Activated naive CD8-positive, alpha-beta T cell treated with anti-CD3 and anti-CD28 coated beads, Interleukin-2, amount 50 U/mL, for 16 hours (primary cell): ENCODE measurements at places on chromosomes 4 and X.

DNA sequence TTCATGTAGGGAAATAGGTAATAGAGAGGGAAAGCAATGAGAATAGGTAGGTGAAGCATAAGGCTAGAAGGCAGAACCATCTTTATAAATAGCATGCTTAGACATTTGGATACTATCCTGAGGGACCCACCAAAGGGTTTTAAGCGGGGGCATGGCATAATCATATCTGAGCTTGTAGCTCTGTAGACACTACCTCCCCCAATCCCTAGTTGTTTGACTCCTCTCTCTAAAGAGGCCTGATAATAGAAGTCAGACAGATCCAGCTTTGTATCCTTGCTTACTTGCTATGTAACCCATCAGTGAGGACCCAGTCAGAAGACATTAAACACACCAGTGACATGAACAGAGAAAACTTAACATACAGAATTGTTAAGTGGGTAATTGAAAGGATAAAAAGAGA, 58.7 kb downstream of the SCFD2 start:
- no peak for DNase-seq

GRCh38 chr4:8332891-8333331, 63.4 kb downstream of the HTRA3 start:
- DNase-seq = no peak

- DNase-seq = no peak
Measured at GRCh38 chrX:102637561-102637960, 13.7 kb upstream of the GPRASP1 start.

DNA sequence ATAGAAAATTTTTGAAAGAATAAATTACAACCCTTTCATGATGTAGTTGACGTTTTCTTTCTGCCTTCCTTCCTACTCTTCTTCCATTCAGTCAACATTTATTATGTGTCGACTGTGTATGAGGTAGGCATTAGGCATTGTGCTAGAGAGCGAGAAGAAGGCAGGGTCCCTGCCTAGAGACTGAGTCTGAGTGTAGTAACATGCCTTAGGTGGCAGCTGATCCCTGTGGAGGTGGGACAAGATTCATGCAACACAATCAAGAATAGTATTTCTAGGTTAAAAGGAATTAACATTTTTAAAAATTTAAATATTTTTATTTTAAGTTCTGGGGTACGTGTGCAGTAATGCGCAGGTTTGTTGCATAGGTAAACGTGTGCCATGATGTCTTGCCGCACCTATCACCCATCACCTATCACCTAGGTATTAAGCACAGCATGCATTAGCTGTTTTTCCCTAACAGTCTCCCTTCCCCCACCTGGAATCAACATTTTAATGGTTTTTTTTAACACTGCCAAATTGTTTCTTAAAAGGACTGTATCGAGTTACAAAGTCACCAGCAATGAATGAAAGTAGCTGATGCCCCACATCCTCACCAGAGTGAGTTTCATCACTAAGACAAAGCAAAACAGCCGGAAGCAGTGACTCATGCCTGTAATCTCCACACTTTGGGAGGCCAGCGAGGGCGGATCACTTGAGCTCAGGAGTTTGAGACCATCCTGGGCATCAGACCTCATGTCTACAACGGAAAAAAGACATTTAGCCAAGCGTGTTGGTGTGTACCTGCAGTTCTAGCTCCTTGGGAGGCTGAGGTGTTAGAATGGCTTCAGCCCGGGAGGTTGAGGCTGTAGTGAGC, 84.0 kb downstream of the WWC2 start:
- no peak for DNase-seq

GRCh38 chr4:76301775-76302162, 4.8 kb upstream of the STBD1 start:
- DNase-seq = no peak

DNA sequence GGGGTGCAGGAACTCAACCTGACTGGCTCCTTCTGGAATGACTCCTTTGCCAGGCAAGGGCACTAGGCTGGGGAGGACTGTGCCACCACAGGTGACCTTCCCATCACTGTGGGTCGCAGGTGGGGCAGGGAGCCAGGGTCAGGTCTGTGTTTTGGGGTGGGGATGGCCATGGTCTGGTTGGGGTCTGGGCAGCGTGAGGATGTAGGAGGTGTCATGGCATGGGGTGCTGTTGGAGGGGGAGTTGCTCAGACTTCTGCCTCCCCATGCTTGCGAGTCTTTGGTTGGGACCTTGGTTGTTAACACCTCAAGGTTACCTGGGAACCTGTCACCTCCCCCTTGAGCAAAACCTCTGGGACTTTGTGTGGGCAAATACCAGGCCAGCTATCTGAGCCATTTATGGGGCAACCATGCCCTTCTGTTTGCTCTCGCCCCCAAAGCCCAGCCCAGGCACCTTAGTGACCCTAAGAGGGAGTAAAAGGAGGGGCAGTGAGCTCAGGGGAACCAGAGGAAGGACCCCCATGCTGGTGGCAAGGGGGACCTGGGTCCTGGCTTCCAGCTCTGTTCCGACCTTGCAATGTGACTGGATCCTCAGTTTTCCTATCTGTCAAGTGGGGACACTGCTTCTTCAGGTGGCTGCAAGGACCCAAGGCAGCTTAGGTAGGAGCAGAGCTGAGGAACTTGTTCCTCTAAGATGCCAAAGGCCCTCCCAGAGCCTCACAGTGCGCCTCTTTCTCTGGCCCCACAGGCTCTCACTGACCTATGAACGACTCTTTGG, 2.4 kb upstream of the GDI1 start:
- no peak for DNase-seq

DNA sequence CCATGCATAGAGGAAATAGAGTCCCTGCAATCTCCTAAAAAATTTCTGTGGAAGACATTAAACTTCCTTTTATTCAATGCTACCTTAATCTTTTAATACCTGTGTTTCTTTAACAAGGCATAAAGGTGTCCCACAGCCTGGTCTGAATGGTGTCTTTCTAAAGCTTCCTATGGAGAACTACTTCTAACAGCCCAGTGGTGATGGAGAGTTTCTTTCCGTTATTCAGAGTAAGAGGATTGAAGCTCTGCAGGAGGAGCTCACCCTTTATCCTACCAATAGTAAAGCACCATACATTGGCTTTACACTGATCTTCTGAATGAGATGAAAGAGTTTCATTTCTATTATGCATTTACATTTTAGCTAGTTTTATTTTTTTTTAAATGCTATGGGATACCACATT, 1362.4 kb upstream of the ADGRL3 start:
- DNase-seq = no peak

DNA sequence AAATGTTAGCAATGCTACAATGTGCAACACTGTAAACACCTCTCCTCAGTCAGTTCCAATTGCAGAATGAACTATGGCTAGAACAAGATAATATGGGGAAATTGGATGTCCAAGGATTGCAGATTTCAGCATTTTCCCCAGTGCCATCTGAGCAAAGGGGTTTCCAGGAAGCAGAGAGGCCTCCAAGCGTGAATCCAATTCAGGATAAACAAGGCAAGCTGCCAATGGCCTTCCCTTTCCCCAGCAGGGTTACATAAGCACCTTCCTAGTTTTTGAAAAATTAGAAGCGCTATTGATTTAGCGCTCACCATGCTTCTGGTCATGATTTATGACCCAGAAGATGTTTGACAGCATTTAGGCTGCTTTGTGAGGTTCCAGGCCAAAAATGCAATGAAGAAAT, 223.0 kb upstream of the GATB start:
- no peak for DNase-seq

DNA sequence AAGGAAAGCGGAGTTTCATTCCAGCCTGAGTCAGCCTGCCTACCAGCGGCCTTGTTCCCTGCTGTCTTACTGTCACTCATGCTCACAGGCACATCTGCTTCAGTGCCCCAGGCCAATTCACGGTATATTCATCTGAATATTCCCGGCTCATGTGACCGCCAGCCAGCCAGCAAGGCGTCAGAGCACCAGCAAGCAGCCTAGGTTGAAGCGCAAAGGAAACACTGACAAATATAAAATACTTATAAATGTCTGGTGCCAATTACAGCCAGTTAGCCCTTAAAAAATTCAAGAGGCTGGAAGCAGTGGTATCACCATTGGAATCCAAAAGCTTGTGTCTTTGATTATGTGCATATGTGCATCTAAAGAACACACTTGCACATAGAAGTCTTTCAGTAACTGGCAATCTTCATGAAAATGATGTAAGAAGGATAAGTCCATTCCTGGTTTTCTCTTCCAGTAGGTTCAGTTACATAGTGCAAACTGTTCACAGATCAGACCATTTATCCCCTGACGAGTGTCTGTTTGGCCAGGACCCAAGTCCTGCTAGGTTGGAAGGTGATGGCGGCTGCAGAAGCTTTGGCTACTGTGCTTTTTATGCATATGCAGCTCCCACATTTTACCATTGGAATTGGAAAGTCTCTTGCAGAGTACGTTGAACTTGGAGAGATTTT, 61.3 kb downstream of the LUZP4 start:
- DNase-seq = no peak

- DNase-seq = no peak
Measured at GRCh38 chr4:127698789-127699200, 31.4 kb upstream of the SLC25A31 start.

DNA sequence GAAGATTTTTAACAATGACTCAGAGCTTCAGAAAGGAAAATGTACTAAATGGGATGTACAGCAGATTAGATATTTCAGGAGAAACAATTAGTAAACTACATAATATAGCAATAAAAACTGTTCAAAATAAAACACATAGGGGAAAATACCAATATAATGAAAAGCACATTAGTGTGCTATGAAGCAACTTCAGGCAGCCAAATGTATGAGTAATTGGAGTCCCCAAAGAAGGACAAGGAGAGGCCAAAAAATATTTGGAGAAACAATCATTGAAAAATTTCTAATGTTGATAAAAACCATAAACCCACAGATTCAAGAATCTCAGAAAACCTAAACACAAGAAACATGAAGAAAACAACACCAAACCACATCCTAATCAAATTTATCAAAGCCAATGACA, 129.3 kb upstream of the CHRDL1 start:
- no peak for DNase-seq
